Kidney epithelial cell (primary cell): ENCODE measurements at places on chromosomes 5 and 9. TPM values are rescaled to one million over a fixed set of nuclear protein-coding genes. Genes with fewer than 3 reads are reported as not detected.

DNA sequence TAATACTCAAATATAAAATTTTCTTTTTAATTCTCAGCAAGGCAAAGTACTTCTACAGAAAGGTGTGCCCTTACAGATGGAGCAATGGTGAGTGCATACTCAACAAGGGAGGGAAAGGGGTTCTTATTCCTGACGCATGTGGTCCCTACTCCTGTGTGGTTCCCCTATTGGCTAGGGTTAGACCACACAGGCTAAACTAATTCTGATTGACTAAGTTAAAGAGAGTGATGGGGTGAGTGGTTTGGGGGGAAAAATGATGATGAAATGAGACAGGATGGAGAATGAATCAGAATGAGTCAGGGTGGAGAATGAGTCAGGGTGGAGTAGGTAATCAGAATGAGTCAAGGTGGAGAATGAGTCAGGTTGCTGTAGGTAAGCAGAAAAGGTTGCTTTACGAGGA lies 22.9 kb upstream of the HMGCS1 start:
- no peak for DNase-seq

- DNase-seq = no peak
These were observed 42.9 kb upstream of the HAND1 start for GRCh38 chr5:154520861-154521453.

DNA sequence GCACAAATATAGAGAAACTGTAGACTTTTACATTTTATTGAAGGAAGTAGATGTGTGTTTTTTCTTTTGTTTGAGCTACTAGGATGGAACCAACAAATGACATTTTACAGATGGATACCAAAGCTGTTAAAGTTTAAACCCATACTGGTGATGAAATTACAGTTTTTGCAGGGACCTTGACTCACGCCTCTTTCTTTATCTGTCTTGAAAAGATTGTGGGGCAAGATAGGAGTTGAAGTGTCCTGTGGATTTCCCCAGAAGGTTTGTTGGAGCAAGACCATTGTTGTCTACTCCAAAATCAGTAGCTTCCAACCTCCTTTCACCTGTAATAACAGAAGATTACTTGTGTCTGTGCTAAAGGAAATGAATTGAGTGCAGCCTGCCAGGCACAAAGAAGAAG lies 4.1 kb upstream of the C5orf63 start:
- no peak for DNase-seq

DNA sequence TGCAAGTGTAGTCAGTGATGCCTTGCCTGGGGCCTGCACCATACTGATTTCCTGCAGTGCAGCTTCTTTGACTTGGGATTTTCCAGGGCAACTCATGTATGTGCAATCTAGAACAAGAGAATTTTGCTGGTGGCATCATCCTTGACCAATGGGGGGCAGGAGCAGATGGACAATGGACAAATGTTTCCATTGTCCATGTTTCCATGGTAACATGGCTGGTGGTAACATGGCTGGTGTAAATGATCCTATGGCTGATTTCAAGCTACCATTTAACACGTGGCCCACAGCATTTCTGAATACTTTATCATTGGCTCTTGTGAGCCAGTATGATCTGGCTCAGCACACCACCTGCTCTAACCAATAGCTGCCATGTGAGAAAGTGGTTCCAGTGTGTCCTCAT lies 130.1 kb upstream of the OSMR start:
- DNase-seq = no peak

GRCh38 chr5:40121236-40121635 lies 558.5 kb upstream of the PTGER4 start:
- DNase-seq = no peak

- DNase-seq = no peak
These were observed 433.4 kb upstream of the BRINP1 start for GRCh38 chr9:119802621-119803020.

DNA sequence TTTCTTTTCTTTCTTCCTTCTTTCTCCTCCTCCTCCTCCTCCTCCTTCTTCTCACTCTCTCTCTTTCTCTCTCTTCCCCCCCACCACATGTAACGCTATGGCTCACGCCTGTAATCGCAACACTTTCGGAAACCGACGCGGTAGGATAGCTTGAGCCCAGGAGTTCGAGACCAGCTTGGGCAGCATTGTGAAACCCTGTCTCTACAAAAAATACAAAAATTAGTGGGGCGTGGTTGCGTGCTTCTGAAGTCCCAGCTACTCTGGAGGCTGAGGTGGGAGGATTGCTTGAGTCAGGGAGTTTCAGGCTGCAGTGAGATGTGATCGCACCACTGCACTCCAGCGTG lies 736 bp upstream of the GLDC start:
- no peak for DNase-seq

DNA sequence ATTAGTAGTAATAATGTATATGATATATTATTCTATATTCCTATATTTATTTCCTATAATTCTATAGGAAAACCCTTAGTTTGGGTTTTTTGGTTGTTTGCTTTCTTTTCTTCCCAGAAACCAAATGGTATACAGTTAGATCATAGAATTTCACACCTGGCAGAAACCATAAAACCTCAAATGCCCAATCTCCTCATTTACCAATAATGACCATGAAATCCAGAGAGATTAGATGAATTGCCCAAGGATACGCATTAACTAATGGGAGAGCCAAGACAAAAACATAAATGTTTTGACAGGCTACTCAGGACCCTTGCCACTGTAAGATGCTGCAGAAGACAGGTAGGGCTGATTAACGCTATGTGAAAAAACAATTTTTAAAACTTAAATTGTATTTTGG lies 158.7 kb upstream of the FST start:
- DNase-seq = no peak

- no peak for DNase-seq
These were observed 14.7 kb upstream of the LCP2 start for GRCh38 chr5:170312301-170312595.

DNA sequence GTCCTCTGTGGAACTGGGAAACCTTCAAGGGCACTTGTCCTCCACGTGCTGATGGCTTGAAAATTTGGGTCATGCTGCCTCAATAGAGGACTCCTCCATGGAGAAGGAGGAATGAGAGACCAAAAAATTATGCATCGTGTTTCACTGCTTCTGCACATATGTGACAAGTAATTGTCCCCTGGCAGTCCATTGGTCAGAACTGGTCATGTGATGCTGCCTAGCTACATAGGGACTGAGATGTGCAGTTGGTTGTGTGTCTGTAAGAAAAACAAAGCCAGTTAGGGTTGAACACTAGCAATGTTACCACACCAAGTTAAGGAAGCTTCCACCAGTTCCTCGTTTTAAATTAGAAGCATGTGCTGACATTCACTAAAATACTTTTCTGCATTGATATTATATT lies 201.9 kb upstream of the ANKH start:
- DNase-seq = no peak

GRCh38 chr5:41708604-41708940 lies 161.7 kb downstream of the OXCT1 start:
- no peak for DNase-seq

GRCh38 chr9:127700594-127701255 lies 6.1 kb upstream of the CFAP157 start:
- no peak for DNase-seq

DNA sequence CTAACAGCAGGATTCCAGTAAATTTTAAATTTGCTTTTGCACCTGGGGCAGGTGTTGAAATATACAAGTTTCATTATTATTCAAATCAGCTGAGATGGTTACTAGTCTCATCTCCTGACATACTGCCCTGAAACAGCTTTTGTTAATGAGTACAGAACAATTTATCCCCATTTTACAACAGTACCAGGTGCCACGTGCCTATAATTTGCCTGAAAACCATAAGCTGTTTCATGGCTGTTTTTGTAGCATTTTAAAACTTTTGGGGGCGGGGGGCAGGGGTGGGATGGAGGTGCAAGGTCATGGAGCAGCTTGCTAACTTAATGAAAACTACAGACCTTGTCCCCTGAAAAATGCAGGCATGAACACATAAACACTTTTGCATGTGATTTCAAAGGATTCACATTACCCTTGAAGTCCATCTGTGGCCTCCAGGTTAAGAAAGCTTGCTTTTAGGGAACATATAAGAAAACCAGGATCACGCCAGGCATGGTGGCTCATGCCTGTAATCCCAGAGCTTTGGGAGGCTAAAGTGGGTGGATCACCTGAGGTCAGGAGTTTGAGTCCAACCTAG lies 42.1 kb downstream of the TIMD4 start:
- DNase-seq = no peak

DNA sequence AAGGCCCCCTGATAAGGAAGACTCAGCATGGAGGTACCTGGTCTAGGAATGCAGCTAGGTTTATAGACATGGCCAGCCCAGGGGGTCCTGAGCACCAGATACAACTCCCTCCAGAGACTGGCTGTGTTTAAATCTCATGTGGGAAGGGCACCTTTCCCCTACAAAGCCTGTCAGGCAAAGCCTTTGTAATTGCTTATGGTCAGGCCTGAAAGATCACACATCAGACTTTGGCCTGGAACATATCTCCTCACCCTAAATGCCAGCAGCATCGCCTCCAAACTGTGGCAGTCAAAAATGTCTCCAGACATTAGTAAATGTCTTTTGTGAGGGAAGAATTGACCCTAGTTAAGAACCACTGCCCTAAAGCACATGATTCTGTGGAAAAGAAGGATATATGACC lies 51.6 kb upstream of the MACIR start:
- DNase-seq = no peak

DNA sequence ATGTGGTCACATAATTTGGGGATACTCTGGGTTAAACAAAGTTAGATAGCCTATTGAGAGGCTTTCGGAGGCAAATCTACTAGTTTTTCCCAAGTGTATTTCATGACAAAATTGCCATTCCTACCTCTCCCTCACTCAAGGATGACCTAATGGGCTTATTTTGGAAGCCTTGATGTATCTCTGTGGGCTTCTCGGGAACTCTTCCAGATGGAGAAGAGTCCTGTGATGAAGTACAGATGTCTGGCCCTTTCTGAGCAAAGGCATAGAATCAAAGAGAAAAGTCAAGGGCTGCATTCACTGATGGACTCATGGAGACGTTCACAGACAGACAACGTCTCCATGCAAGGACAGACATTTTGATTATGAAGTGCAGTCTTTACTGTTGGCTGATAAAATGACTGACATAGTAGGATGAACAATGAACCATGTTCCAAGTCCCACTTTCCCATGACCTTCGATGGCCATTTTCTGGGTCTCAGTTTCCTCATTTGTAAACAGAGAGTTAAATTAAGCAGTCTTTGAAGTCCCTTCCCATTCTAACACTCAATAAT lies 347.2 kb upstream of the CD180 start:
- DNase-seq = no peak

DNA sequence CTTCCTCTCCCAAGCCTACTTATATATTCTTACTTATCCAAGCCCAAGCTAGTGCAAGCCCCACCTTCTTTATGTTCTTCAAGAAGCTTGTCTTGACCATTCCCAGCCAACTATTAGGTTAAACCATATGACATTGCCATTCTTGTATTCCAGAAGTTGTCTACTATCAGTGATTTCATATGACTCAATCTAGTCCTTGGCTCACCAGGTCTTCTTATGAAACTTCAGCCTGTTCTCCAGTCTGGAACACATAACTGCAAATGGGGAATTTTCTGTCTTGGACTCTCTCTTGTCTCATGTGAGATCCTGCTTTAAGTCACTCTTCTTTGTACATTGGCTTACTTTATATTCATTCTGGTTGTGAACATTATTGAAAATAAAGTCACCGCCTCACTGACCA lies 130.7 kb downstream of the TTLL11 start:
- no peak for DNase-seq

DNA sequence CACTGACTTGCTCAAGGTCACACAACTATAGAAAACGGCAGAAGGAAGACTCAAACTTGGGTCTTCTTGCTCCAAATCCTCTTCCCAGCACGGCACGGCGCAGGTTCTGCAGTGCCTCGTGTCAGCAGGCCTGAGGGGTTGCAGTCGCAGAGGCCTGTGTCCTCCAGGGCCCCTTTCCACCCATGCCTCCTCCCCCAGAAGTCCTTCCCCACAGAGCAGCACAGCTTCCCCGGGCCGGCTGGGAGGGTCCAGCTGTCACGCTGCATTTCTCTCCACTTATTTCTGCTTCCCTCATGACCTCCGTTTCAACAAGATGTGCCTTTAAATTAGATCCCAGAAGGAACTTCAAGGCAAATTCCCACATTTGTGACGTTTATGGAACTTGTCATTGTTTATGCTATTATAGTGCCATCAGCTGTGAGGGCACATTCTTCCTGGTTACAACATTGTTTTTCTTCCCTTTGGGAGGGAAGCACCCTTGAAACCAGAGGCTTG lies 148.4 kb downstream of the C5orf15 start:
- no peak for DNase-seq

- peak; percentile 51 for DNase-seq
These were observed 3.7 kb downstream of the MCTP1 start for GRCh38 chr5:95281226-95281625.

DNA sequence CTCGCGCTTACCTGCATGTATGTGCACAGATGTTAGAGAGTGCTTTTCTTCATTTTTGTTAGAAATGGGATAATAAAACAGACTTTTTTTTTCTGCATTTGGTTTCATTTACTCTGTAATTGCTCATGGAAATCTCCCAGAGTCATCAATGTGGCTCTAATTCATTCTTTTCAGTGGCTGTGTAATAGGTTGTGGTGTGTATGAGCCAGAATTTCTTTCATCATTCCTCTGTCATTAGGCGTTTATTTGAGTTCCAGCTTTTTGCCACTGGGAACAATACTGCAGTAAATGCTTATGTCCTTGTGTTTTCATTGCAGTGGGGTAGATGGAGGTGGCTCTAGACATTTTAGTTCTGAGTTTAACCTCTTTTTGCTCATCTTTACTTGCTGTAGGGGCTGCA lies 118.9 kb downstream of the NXNL2 start:
- no peak for DNase-seq

GRCh38 chr5:32312197-32312594 lies 543 bp downstream of the MTMR12 start:
- no peak for DNase-seq

Gene IFNB1
- not detected in 2 replicates for total RNA-seq

Gene ICE1
- total RNA-seq = 28.6 and 30.5 TPM in 2 replicates

Gene SOX30
- total RNA-seq = 0.08 TPM in 1 of 2 replicates, not detected in the other

Gene CTNNAL1
- total RNA-seq = 20.3 and 24.7 TPM in 2 replicates

Gene ANKRD18B
- total RNA-seq = 2.1 and 3.8 TPM in 2 replicates

Gene MINAR2
- total RNA-seq = not detected in 2 replicates

Gene ANGPTL2
- 4.9 TPM in 2 replicates for total RNA-seq

Gene KYAT1
- total RNA-seq = 6.8 and 9.4 TPM in 2 replicates

Gene HAND1
- not detected in 2 replicates for total RNA-seq

Gene SLC6A3
- total RNA-seq = not detected in 2 replicates

Gene IFNA21
- total RNA-seq = not detected in 2 replicates

Gene KLHL3
- 1.6 and 2.8 TPM in 2 replicates for total RNA-seq

Gene GDF9
- 0.88 and 0.89 TPM in 2 replicates for total RNA-seq

Gene ADRB2
- total RNA-seq = 0.75 and 1.2 TPM in 2 replicates

Gene IL5
- total RNA-seq = not detected in 2 replicates

Gene PSIP1
- total RNA-seq = 25.9 and 32.0 TPM in 2 replicates

Gene LMX1B
- 1.7 and 2.6 TPM in 2 replicates for total RNA-seq

Gene SREK1
- 23.7 and 26.9 TPM in 2 replicates for total RNA-seq
